Stimulated activated naive CD4-positive, alpha-beta T cell (primary cell): ENCODE measurements at places on chromosomes 7 and 10.

DNA sequence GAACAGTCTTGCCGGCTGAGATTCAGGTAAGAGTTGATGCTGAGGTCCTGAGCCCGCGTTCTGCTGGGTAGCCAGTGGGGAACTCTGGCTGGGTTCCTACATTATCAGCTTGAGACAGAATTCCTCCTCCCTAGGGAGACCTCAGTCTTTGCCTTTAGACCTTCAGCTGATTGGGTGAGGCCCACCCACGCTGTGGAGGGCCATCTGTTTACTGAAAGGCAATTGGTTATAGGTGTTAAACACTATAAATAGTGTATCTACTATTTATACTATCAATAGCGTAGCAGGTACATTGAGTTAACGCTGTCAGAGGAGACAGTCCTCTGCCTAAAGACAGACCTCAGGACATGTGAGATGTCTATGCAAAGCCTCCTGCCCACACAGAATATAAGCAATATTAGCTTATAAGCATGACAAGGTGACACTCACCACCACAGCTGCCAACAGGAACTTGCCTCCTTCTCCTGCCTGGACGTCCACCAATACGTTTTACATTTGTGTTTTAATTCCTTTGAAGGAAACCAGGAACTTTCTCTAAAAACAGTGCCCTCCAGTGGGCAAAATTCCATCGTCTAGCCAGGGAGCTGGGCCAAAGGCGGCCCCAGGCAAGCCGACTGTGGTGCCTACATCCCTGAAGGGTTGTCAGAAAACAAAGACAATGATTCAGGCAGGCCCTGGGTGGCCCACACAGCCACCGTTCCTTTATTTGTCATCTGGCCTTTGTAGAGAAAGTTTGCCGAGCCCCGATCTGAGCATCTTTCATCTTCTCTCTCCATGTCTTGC is 58.8 kb downstream of the INSIG1 start:
- no peak for DNase-seq

DNA sequence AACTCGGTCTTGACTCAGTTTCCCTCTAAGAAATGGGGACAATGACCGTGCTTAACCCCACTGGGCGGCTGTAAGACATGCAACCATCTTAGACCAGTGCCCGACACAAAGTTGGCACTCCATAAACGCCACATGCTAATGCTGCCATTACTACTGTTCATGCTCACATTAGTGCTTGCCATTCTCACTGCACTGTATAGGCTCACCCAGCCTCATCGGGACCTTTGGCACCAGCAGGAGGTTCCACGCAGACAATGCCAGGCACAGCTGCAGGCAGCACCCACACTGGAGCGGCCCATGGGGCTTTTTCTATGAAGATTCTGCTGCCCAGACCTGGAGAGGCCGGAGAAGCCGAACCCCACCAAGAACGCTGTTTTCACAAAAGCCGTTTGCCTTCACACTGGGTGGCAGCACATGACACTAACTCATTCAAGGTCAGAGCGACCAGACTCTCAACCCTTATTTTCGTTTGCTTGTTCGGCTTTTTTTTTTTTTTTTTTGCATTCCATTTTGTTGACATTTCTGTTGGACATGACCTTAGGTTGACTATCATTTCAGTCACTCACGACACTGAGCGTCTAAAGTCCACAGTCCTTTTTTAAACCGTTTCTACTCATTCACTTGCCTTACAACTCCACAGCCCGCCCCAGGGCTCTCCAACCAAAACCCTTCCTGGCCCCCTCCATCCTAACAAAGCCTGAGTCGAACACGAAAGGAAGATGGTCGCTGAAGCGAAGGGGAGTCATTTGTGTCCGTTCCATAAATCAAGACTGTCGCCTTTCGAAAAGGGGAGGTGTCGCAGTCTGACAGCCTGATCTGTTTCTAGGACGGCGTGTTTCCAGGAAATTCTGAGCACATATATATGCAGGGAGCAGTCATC is 124.4 kb upstream of the RNF32 start:
- DNase-seq = no peak

DNA sequence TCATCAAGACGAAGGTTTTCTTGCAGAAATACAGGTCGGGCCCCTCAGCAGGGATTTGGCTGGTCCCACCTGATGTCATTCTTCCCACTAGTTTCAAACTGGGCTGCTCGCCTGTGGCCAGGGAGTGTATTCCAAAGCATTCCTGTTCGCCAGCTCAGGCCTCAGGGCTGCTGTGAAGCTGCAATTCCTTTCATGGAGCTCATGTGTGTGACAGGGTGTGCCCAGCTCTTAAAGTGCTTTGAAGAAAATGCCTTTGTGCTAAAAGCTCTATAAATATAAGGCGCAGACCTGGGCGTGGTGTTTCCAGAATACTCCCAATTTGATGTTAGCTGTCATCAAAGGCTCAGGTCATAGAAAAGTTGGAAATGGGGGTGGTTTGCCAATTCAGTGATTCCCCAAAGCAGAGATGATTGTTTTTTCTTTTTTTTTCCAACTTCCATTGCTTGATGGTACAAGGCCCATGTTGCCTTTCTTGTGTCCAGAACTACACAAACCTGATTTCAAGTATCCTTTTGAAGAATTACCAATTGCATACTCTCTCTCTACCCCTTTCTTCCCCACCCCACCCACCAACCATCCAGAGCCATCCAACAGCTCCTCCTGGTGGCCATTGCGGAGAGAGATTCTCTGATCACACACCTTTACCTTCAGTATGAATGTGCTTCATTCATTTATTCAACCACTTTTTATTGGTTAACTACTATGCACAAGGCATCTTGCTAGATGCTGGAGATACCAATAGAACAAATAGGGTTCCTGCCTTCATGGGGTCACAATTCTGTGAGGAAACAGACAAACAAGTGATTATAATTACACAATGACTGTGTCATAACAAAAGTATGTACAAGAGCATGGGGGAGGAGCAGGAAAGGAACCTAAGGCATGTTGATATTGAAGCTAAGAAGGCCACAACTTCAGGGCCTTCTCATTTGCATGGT is 297.3 kb upstream of the LYZL1 start:
- no peak for DNase-seq

DNA sequence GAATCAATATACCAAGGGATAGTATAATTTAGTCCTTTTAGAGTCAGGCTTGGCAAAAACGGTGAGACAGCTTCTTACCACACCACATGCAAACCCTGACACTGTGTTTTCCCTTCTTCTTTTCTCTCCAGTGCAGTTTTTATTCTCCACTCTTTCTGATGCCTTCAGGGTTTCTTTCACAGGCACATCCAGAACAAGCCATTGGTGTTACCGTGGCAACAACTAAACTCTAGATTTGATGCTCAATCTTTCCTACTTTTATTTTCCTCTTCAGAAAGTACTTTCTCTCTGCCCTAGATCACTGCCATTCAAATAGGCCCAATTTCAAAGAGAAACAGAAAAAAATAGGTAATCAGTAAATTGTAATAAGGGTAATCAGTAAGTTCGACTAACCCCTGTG is 469.8 kb upstream of the POT1 start:
- no peak for DNase-seq

DNA sequence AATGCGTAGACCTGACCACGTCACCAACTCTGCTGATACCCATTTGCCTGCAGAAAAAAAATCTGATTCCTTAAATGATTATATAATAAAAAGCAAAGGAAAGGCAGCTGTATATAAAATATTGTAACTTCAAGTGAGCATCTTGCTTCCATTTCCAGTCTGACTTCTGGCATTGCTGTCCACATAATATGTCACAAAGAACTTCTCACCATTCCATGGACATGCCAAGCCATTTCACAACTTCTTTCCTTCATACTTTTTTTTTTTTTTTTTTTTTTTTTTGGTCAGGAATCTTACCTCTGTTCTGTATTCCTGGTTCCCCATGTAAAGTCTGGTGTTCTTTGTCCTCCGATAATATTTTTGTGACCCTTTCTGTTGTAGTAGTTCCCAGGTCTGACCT is 165.5 kb downstream of the SND1 start:
- DNase-seq = no peak

GRCh38 chr10:113384181-113384580 is 168.7 kb upstream of the HABP2 start:
- no peak for DNase-seq

DNA sequence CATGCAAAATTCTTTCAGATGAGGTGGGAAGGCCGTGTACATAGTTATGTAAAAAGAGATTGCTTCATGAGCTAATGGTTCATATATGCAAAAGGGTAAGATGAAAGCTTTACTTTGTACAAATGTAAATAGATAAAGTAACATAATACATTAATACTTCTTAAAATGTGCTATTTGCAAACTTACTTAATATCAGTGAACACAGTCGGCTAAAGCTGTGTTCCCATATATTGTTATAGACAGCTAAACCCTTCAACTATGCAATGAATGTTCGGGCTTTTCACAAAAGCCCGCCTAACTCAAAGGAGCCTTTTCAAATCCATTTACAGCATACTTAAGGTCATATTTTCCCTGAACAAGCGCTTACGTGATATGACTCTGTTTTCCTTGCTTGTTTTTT is 340.6 kb upstream of the GALNT17 start:
- DNase-seq = no peak

- no peak for DNase-seq
Observed at GRCh38 chr10:97321804-97322190, 2.7 kb downstream of the FRAT1 start.

DNA sequence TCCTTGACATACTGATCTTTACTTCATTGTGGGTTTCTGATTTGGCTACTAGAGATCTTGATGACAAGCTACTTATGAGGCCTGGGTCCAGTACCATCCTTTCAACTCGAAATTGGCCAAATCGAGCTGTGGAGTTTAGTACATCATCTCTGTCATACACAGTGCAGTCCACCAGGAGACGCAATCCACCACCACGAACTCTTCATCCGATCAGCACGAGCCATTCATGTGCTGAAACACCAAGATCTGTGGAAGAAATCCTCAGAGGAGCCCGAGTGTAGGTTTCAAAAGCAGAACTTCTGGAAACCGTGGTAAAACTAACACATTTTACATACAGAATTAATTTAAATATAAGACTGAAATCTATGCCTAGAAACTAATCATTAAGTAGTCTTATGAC is 14.2 kb downstream of the DNAJC9 start:
- no peak for DNase-seq
